Activated gamma-delta T cell (primary cell): ENCODE measurements at places on chromosomes 2 and 18.

GRCh38 chr2:216689397-216689796 lies 6.0 kb downstream of the IGFBP5 start:
- DNase-seq: no peak

GRCh38 chr2:181165199-181165868 lies 184.9 kb downstream of the UBE2E3 start:
- DNase-seq: no peak

GRCh38 chr2:176018708-176019107 lies 16.6 kb upstream of the LNPK start:
- no peak for DNase-seq

GRCh38 chr2:82340578-82341053 lies 2036.1 kb upstream of the LRRTM1 start:
- no peak for DNase-seq

DNA sequence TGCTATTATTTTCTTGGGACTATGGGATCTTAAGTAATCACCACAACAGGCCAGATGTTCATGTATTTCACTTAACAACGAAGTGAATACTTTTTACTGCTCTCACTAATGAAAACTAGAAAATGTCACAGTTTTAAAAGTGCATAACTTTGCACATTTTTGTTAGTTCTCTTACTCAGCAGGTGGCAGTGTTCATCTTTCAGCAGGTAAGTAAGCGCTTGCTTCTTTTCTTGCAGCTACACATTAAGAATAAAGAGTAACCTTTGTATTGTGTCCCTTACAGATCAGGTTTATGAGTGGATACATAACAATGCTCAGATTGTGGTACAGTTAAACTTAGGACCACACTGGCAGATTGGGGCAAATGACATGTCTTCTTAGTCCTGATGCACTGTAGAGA lies 61.0 kb downstream of the DAW1 start:
- no peak for DNase-seq

DNA sequence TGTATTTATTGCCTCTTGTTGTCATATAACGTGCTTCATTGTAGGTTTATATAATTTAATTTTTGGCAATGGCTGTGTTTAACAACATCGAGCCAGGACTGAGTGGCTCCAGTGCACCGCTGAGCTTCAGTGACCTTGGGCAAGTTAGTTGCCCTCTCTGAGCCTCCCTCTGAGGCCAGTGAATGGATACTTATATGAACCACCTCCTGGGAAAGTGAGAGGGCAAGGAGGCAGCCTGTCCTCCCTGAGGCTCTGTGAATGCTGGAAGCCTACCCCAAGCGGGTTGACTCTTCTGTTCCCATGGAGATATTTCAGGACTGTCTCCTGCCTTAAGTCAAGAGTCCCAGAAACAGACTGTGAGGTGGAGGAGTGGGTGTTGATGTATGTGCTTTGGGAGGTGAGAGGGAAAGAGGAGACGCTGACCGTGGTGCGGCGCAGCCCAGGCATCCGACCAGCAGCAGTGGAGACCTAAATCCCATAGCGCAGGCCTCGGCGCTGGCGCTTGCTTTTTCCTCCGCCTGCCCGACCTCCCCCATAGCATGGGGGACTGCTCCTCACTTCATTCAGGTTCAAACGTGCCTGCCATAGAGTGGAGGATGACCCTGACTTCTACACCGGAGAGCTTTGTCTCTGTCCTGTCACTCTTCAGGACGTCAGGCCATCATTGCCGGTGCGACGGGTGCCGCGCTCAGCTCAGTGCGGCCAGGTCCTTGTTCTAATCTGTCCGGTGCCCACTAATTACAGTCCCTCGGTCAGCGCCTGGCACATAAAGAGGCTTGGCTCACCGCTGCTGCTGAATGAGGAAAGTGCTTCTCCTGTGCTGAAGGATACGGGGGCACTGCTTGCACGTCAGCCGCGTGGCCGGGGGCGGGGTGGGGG lies 167.3 kb upstream of the HS6ST1 start:
- no peak for DNase-seq

GRCh38 chr18:54671291-54671881 lies 80.3 kb downstream of the DYNAP start:
- no peak for DNase-seq

DNA sequence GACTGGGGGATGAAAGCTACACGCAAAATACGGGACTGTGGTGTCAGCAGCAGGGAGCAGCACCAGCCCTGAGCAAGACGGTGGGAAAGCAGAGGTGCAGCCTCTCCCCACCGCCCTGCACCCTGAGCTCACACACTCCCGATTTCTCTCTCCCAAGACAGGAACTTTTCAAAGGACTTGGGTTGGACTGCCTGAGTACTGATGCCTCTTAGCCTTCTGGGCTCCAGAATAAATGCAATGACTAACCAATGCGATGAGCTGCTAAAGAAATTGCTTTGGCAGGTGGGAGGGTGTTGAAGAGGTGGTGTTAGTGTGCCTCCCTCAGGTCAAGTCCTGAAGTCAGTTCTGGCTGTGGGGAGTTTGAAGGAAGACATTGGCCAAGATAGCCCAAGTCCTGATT lies 9.6 kb downstream of the TRIM54 start:
- DNase-seq: no peak

DNA sequence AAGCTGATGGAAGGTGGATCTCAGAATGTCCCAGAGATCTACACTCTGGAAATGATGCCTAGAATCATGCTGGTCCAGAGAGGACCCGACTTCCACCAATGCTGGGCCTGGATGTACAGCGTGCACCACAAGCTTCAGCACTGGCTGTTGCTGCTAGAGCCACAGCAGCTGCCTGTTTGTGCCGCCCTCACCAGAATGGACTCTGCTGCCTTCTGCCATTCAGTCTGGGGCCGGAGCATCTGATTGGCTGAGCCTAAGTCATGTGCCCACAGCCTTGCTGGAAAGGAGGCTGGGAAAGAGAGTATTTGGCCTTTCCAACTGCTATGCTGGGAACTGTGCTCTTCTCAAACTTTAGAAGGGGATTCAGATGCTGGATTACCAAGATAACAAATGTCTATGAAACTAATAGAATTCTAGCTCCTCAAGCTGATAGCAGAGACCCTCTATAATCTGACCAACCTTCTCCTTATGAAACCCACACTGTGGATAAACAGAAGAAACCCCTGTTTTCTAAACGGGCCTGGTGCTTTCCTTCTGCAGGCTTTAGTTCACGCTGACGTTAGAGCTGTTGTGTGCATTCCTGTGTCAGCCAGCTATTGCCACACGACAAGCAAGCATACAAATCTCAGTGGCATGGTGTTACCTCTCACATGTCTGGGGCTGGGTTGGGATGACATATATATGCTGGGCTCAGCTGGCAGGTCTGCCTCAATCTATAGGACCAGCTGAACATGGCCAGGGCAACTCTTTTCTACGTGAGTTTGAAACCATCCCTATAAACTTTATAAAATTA lies 4.1 kb upstream of the LOXHD1 start:
- DNase-seq: no peak

GRCh38 chr2:241999184-241999583 lies 129.7 kb downstream of the RTP5 start:
- DNase-seq: no peak

DNA sequence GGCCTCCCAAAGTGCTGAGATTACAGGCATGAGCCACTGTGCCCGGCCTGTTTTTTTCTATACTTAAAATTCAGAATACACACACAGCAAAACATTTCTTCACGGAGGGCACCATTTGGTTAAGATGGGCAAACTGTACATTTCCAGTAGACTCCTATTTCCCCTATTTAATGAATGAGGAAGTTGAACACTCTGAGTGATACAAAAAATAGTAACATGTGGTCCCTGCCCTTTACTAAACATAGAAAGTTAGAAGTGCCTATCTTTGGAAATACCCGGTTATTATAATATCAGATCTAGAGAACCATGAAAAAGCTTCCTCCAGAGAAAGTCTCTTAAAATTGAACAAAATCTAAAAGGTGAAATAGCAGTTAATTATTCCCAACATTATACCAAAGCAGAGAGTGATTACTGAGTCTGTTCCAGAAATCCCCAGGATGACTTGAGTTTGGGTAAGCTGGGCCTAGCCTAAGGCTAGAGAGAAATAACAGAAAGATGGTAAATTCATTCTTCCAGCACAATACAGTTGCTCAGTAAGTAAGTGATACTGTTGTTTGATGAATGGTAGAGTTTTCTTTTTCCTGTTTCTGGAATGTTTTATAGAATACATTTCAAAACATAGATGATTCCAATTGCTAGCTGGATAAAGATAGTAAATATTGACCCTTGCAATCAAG lies 23.3 kb upstream of the RMC1 start:
- DNase-seq: no peak

- DNase-seq: no peak
These were observed 218.1 kb downstream of the TWIST2 start for GRCh38 chr2:239065962-239066361.

DNA sequence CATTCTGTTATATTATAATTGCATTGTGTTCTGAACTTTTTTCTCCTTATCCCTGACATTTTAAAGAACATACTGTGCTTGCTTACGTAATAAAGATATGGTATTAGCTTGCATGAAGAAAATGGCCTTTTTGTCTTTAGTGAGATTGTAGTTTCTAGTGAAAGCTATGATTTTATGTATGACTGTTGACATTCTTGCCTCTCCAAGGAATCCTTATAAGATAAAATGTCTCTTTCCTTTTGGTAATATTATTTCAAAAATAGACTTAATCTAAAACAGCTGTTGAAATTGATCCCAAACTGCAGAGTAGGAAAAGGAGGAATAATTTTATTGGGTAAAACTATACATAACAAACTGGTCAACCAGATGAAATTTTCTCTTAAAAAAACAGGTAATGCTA lies 40.8 kb upstream of the CCDC102B start:
- DNase-seq: no peak

GRCh38 chr2:218975060-218975777 lies 9.8 kb downstream of the FEV start:
- DNase-seq: no peak

- no peak for DNase-seq
These were observed 67.1 kb upstream of the KCNE4 start for GRCh38 chr2:222984908-222985307.

- no peak for DNase-seq
These were observed 42.9 kb upstream of the HS6ST1 start for GRCh38 chr2:128361376-128362131.

- no peak for DNase-seq
These were observed 50.0 kb downstream of the R3HDM1 start for GRCh38 chr2:135581282-135581681.

DNA sequence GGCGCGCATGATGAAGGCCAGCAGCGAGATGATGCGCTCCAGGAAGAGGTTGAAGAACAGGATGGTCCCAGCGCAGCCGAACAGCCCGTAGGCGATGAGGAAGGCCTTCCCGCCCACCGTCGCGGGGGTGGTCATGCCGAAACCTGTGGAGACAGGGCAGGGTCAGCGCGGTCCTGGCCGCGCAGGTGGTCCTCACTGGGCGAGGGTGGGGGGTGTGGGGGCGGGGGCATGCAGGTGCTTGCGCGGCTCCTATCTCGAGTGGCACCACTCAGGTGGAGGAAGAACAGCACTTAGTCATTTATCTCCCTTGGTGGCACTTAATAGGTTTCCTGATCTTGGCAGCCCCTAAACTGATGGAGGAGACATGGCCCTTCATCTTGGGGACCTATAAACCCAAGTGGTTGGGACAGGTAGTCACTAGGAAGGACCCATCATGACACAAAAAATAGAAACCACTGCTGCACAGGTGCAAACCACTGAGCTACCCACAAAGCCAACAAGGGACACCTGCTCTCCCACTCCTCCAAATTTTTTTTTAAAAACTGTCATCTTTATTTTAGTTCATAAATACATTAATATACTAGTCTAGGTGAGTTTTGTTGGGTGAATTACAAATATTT lies 118.8 kb downstream of the MSH2 start:
- DNase-seq: no peak

- no peak for DNase-seq
These were observed 29.3 kb downstream of the EFHD1 start for GRCh38 chr2:232662486-232663260.

DNA sequence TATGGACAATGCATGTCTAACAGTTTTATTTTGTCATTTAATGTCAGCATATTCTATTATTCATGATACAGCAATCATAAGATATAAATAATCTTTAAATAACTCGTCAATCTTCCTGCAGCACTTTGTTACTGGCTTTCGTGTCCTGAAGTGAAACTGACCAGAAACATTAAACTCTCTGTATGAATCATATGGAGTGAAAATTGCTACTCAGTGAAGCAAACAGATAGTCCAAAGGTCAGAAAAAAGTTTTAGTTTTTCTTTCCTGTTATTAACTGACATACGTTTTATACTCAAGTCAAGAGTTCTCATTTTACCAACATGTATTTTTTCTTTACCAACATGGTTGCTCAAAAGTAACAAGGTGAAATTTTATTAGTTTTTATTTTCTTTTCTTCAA lies 106.8 kb upstream of the GALNT5 start:
- DNase-seq: no peak

- DNase-seq: no peak
These were observed 219.4 kb upstream of the ARL4C start for GRCh38 chr2:234716271-234716670.

DNA sequence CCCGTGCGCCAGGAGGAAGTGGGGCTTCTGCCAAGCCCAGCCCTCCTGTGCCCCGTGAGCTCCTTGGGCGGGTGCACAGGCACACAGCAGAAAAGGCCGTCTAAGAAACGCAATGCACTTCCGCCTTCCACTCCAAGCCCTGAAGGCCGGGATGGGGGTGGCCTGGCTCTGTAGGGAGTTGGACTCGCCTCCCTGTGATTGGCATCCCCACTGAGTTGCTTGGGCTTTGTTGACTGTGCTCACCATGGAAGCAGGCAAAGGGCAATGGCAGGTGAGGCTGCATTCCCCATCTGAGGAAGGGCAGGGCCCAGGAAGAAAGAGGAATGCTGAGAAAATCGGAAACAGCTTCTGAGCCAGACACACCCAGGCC lies 66.8 kb downstream of the CRACDL start:
- DNase-seq: no peak

DNA sequence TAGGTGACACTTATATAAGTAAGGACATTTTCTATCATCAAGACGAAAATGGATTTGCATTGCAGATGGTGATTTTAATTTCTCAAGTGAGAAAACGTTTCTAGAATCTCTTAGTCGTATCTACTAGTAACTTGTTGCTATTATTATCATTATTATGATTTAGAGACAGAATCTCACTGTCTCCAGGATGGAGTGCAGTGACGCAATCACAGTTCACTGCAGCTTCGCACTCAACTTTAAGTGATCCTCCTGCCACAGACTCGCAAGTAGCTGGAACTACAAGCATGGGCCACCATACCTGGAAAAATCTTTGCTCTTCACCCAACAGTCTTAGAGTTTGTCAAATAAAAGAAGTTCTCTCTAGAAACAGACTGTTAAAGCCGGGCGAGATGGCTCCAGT lies 37.6 kb upstream of the DDX18 start:
- DNase-seq: no peak

DNA sequence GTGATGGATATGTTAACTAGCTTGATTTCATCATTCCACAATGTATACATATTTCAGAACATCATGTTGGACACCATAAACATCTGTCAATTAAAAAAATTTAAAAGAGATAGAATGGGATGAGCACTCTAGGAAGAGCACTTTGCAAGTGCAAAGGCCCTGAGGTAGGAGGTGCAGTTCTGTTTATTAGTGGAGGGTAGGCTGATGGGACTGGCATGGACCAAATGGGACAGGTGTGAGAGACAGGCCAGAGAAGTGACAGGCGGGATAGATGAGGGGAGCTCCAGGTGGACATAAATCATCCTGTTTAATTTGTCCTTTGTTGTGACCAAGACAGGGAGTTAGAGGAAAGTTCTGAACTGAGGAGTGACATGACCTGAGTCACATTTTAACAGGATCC lies 477.9 kb downstream of the TSN start:
- DNase-seq: no peak

GRCh38 chr18:33906046-33906445 lies 318.7 kb downstream of the NOL4 start:
- DNase-seq: no peak
